ENCODE measurements at places on chromosomes 6 and 20.
A peak's percentile ranks its signal among the peaks of the same experiment; 100 is the strongest.

GRCh38 chr6:77463861-77464494, 687 bp upstream of the HTR1B start:
- DNase-seq = no peak

DNA sequence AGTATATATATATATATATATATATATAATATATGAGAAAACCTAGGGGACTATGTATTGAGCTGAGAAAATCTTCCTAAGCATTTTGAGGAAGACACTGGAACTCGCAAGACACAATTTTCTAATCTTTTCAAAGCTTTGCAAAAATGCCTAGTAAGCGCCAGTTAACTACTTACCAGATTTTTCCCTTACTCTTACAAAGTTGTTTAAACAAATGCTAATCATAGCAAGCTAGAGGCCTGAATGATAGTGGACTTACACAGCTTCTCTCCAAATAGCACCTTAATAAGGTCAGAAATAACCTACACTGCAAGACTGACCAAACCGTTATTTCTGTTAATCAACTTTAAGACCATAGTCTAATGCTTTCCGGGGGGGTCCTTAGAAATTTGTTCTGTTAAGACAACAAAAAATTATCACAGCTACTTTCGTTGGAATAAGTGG, 56.1 kb upstream of the HFE start:
- no peak for DNase-seq

- DNase-seq = no peak
Observed at GRCh38 chr20:21213691-21214090, 87.8 kb downstream of the KIZ start.

- no peak for DNase-seq
Observed at GRCh38 chr20:24769878-24770627, 179.0 kb upstream of the CST7 start.

DNA sequence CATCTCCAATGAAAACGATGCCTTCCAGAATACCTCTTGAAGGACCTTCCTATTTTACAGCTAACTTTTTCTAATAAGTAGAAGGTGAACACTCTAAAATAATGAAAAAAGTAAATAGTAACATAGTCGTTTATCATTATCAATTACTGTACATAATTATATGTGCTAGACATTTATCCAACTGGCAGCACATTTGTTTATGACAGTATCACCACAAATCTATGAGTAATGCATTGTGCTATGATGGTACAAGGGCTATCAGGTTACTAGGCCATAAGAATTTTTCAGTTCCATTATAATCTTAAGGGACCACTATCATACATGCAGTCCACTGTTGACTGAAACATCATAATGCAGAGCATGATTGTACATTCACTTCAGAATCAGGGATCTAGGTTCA, 68.4 kb downstream of the ATG5 start:
- no peak for DNase-seq

- DNase-seq = no peak
Observed at GRCh38 chr6:26121141-26122004, 34.1 kb downstream of the HFE start.

GRCh38 chr6:11500008-11500407, 37.5 kb upstream of the TMEM170B start:
- no peak for DNase-seq

DNA sequence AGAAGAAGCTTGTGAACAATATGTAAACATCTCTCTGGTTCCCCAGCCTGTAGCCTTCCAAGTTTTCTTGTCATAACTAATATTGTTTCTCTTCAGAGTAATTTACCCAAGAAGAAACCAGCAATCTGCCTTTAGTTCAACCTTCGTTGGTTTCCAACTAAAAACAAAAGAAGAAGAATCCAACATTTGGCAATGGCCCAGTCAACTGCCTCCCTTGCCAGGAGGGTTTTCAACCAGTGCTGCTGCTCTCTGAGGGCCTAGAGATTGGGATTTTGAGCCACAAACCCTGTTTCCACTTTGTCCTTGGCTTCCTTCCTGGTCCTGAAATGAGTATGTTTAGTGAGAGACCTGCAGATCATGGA, 395.8 kb upstream of the CNR1 start:
- DNase-seq = no peak

- peak; percentile 45 for DNase-seq
Observed at GRCh38 chr20:37914672-37915433, 11.9 kb downstream of the VSTM2L start.

DNA sequence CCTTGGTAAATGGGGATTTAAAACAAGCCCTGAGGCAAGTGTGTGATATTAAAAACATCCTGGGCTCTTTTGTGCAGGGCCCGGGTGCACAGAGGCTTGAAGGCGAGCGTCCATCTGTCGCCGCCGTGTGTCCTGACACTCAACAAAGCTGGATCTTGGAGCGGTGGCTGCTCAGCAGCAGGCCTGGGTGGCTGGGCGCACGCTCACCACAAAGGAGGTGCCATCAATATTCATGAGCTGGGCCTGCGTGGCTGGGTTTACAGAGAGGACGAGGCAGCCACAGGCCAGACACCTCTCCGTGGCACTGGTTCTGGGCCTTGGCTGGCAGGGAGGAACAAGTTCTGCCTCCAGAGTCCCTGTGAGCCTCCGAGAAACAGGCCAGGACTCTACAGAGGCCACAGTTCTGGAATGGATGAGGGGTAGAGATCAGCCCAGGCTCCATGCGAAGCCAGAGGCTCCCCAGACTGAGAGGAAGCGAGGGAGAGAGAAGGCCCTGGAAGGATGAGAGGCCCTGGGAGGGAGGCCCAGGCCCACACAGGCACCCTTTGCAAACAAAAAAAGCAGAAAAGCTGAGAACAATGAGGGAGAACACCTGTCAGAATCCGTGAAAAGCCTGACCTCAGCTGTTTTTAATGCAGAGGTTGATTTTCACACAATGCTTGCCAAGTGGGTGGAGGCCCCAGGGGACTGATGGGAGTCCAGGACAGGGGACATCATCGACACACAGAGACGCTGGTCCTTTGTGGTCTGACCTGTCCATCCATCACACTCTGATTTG, 21.9 kb downstream of the BHLHE23 start:
- no peak for DNase-seq

- DNase-seq = no peak
Observed at GRCh38 chr20:56299362-56299761, 50.8 kb downstream of the MC3R start.

- DNase-seq = no peak
Observed at GRCh38 chr6:6479785-6480184, 108.7 kb upstream of the LY86 start.

DNA sequence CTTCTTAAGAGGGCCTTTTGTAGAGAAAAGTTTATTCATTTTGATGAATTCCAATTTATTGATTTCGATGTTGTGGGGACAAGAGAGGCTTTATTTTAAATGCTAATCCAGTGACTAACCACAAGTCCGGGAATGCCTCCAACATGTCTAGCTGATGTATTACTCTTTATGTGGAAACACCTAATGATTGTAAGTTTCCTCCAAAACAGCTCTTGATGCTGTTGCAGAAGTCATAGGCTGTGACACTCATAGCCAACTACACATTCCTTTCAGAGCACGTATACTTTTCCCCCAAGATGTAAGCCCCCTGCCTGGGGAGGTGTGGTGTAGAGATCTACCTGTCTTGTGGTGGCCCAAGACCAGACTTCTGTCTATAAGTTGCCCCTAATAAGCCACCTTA, 61.3 kb upstream of the RNF24 start:
- no peak for DNase-seq

DNA sequence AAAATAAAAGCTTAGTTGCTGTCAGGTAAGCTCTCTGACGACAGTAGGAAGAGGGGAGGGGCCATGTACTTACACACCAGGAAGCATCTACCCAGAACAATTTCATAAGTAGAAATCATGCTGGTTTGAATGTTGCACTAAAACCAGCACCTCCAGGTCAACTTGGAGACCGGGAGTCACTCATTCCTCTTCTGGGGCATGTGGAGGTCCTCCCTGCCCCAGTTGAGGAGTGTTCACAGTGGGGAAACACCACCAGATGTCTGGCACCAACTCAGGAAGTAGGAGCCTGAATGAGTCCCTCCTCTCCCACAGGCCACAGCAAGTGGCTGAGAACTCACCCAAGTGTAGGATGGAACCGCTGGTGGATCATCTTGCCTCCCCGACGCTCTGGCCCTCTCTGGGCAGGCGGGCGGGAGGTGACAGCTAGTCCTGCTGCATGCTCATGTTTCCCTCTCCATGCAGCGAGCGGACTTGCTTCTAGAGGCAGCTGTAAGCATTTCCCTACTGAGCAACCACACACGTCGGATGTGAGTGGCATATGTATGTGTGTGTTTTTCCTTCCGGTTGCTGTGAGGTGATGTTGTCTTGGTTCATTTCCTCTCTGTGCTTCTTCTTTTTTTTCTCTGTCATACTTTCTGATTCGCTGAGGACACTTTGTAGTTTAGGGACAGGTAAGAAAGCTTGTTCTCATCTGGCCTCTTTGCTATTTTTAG, 149.5 kb upstream of the NEDD9 start:
- peak; percentile 39 for DNase-seq

- no peak for DNase-seq
Observed at GRCh38 chr20:7879883-7880282, 60.4 kb downstream of the HAO1 start.

DNA sequence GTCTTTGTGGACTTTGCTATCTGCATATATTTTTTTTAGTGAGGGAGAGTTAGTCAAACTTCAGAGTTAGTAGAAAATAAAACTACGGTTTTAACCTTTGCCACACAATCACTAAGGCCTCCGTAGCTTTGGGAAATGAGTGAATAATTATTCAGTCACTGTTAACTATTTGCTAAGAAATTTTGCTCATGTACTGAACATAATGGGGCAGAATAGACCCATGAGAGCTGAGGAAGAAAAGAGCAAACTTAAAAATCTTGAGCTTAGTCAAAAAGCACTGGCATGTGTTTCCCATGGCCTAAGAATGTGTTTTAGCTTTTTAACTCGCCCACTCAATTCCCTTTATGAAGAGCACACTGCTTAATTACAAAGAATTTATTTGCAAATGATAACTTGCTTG, 60.4 kb upstream of the SUPT3H start:
- DNase-seq = no peak

DNA sequence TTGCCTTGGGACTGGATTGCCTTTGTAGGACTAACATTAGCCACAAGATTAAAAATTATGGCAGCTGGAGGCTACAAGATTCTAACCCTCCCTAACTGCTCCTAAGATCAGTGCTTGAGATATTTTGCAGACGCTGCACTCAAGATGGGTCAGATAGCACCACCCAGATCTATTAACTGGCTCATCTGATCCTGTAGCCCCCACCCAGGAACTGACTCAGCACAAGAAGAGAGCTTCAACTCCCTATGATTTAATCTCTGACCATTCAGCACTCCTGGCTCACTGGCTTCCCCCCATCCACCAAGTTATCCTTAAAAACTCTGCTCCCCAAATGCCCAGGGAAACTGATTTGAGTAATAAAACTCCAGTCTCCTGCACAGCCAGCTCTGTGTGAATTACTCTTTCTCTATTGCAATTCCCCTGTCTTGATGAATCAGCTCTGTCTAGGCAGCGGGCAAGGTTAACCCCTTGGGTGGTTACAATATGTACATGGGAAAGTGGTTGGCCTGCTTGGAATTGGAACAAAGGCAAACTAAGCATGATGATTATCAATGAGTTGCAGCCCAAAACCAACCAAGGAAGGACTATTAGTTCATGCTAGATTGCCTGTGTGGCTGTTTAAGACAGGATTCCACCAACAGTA, 111.3 kb downstream of the OR2B2 start:
- DNase-seq = no peak

GRCh38 chr6:1906609-1907008, 296.9 kb downstream of the FOXC1 start:
- DNase-seq = no peak

DNA sequence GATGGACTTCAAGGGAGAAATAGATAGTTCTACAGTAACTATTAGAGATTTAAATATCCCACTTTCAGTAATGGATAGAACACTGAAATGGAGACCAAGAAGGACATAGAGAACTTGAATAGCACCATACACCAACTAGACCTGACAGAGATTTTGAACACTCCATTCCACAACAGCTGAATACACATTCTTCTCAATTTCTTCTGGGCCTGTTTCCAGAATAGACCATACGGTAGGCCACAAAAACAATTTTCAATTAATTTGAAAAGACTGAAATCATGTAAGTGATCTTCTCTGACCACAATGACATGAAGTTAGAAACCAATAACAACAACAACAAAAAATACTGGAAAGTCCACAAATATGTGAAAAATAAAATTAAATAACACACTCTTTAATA, 979.1 kb upstream of the FLRT3 start:
- DNase-seq = no peak

DNA sequence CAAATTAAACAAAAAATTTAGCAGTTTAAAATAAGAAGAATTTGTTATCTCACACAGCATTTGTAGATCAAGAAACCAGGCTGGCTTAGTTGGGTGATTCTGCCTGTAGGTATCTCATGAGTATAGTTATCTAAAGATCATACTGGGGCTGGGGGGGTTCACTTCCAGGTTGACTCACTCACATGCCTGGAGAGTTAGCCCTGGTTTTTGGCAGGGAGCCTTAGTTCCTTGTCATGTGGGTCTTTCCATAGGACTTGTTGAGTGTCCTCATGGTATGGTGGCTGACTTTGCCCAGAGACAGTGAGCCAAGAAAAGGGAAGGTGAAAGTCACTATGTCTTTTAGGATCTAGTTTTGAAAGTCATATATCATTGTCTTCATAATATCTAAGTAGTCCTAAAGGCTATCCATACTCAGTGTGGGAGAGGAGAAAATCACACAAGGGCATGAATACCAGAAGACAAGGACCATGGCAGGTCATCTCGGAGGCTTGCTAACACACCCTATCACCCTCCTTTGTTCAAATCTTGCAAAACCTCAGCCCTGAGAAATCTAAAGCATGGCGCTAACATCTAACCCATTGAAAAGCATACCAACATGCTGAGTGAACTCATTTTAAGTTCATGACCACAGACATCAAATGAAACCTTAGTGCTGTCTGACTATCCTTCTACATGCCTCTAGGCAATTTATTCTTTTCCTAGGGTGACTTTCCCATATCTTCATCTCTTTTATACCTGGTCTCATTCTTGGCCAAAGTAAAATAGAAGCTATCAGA, 39.2 kb downstream of the CYP24A1 start:
- no peak for DNase-seq

DNA sequence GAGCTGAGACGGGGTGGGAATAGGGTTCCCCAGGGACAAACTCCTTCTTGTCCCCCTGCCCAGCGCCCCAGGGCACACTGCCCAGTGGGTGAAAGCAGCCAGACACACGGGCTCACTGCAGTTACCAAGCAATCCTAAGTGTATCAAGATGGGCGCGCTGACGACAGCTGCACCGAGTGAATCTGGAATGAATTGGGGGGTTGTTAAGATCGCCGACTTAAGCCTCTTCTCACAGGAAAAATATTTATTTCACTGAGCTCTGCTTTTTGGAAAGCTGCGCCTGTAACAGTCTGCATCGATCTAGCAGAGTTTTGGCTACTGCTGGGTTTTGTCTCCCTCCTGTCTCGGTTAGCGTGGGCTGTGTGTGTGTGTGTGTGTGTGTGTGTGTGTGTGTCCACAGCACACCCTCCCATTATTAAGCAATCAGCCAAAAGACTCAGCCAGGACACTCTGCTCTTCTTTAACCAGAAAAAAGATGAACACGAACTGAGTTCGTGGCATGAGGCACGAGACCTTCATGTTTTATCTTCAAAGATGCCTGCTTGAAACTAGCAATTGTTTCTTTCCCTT, 35.9 kb downstream of the RIPOR3 start:
- no peak for DNase-seq

- DNase-seq = no peak
Observed at GRCh38 chr20:52926505-52926904, 45.7 kb upstream of the TSHZ2 start.

- no peak for DNase-seq
Observed at GRCh38 chr6:117668736-117669135, 6.5 kb upstream of the NUS1 start.

- no peak for DNase-seq
Observed at GRCh38 chr20:34124469-34125249, 12.6 kb upstream of the EIF2S2 start.

- DNase-seq = no peak
Observed at GRCh38 chr6:1611322-1611571, 1.5 kb downstream of the FOXC1 start.
